Neural crest cell (in vitro differentiated cells): ENCODE measurements at places on chromosomes 5 and 9.

DNA sequence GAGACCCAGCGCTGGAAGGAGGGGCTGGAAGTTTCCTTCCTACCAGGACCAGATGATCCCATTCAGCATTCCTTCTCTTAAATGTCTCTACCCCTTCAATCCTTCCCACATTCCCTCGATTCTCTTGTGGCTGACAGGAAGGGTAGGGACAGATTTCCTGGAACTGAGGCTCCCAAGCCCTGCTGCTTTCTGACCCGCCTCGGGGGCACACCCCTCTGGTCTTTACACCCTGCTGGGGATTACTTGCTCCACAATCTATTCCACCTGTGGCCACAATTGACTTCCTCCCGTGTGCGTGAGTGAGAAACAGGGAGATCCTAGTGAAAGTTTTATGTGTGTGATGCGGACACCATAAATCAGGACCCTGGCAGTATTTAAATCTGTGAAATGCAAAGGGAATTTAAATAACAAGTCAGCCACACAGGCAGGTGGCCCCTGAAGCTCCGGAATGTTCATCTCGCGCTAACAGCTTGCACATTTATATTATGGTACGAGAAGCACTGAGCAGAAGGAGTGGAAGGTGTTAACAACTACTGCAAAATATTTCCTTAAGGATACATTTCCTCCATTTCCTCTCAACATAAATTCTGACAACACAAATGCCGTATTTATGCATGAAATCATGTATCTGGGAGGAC, 237.5 kb downstream of the SLIT3 start:
- DNase-seq, result no peak

GRCh38 chr9:126499005-126499910, 114.5 kb upstream of the LMX1B start:
- peak; percentile 54 for DNase-seq

- DNase-seq, result no peak
These were observed 45.3 kb downstream of the SMARCA2 start for GRCh38 chr9:2060424-2060823.

DNA sequence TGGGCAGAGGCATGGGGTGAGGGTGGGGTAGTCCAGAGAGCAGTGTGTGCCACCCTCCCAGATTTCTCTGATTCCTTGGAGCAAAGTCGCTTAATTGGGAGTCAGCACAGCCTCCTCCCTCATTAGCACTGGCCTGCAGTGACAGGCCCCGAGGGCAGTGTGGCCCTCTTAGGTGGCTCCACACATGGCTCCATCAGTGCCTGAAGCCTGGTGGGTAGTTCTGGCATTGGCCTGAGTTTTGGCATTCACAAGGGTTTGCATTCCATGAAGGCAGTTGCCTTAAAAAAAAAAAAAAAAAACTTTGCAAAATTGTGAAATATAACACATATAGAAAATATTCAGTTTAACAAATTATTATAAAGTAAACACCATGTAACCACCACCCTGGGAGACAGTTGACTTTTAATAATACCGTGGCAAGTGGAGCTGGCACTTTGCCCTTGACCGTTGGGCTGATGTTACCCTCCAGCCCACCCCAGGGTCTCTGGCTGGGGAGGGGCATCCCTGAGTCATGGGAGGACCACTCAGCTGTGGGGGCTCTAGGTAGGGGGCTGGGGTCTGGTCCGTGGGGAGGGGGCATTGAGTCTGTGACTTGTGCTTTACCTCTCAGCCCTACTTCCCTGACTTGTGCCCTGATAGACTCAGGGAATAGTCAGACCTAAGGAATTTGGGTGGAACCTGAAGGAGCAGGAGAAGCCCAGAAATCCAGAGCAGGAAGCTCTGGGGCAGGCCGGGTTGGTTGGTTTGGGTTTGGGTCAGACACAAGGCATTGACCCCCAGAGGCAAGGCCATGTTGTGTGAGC, 51.3 kb upstream of the PITX1 start:
- DNase-seq, result no peak

GRCh38 chr5:75496026-75496425, 15.4 kb downstream of the CERT1 start:
- DNase-seq, result no peak

GRCh38 chr5:1511048-1511447, 12.7 kb downstream of the LPCAT1 start:
- DNase-seq, result no peak

GRCh38 chr5:8577792-8578191, 708.8 kb downstream of the MTRR start:
- DNase-seq, result no peak

DNA sequence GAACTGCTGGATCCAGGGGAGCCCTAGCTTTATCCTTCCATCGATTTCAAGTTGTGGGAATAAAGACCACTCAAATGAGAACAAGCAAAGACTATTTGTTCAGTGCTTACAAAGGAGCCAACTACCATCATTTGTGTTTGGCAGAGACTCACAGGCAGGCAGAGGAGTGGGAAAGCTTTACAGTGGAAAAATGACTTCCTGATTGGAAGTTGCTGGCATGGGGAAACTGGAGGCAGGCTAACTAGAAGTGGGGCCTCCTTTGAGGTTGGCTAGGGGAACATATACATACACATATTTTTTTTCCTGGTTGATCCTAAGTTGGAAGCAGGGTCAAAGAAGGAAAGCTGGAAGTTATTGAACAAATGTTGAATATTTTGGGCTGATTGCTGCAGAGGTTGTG, 121.7 kb downstream of the ACTBL2 start:
- DNase-seq, result no peak

GRCh38 chr9:93319992-93320500, 131.4 kb upstream of the FAM120A start:
- no peak for DNase-seq

DNA sequence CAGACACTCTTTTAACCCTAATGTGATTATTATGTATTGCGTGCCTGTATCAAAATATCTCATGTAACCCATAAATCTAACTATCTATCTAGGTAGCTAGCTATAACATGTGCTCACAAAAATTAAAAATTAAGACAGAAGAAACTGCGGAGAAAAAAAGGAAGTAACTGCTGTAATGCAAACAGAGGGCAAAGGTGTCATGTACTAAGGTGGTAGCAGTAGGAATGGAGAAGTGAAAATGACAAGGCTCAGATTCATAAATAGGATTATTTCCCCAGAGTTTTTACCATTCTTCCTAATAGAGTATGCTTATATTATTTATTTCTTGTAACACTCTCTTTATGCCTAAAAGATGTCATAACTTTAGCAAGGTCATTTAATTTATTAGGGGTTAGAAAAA, 1527.5 kb upstream of the C9orf72 start:
- DNase-seq, result no peak

DNA sequence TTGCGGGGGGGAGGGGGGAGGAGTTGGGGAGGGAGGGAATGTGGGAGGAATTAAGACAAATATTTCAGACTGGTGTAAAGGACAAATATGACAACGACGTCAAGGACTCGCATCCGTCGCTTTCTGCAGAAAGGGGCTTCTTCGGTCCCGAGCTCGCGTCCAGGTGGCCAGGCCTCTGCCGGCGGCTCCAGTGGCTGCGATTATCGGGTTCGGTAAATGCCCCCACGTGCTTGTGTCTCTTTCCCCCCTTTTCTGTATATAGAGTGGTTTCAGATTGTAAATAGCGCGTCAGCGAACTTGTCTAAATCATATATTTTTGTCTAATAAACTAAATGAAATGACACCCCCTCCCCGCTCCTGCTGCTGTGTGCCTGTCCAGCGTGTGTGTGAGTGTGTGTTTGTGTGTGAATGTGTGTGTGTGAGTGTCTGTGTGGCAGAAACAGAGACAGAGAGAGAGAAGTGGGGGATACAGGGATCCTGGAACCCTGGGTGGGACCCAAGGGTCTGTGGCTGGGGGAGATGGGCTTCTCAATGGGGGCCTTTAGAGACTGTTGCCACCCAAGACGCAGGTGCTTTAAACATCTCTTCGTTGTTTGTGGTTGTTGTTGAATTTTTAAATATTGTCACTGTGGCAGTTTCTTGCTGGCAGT, 5.6 kb downstream of the IRX1 start:
- DNase-seq, result no peak

- DNase-seq, result no peak
These were observed 35.4 kb downstream of the SREK1 start for GRCh38 chr5:66179297-66180051.

- DNase-seq, result no peak
These were observed 25.2 kb downstream of the GFI1B start for GRCh38 chr9:133003671-133004090.

- no peak for DNase-seq
These were observed 68.5 kb downstream of the DROSHA start for GRCh38 chr5:31463351-31463750.

DNA sequence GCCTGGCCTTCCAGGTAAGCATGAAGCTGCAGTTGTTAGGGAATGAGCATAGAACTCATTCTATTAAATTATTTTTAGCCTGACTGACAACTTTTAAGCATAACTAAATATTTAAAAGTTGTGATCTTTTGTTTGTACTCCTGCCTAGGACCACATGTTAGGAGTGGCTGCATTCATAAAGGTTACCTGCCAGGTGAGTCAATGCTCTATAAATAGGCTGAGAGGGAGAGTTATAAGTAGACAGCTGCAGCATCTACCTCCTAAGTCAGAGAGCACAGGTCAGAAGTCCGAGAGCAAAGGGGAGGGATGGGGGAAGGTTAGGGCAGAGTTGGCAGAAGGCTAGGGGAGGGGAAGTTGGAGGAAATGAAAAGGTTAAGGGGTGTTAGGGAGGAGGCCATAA, 292.4 kb upstream of the TLE4 start:
- DNase-seq, result no peak

- no peak for DNase-seq
These were observed 946.7 kb downstream of the TLE4 start for GRCh38 chr9:80518441-80518840.

GRCh38 chr9:124279531-124280175, 21.9 kb downstream of the NEK6 start:
- no peak for DNase-seq

GRCh38 chr5:73233461-73234203, 60.6 kb downstream of the TMEM174 start:
- no peak for DNase-seq

DNA sequence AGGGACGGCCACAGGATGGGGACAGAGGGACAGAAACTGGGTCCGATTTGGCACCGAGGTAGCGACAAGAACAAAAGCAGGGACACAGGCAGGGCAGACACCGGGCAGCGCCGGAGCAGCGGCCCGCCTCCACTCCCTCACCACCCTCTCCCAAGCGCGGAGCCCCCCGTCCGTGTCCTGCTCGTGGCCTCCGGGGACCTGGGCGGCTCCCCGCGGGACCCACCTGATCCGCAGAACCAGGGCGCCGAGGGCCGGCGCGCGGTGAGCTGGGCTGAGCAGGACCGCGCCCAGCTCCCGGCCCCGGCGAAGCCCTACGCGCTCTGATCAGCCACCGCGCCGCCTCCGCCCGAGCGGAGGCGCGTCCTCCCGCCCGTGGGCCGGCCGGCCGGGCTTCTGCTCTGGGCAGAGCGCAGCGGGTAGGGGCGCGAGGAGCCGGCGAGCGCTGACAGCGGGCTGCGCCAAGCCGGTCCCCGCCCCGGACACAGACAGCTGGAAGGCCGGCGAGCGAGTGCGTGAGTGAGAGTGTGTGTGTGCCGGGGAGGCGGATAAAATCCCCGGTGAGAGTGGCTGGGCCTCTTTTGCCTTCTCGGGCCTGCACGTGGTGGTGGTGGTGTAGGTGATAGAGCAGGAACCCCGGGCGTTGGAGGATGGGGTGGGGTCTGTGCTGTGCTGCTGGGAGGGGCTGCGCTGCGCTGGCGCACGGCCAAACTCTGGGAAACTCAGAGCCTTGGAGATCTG, at the start of gene GGTA1:
Gene GGTA1, minus strand, starts transcription at position 418 of the 738 bp plus-strand sequence. CDS start 31,922 bp downstream, outside the sequence.
- peak; percentile 43 for DNase-seq

- DNase-seq, result no peak
These were observed 5.8 kb downstream of the ERGIC1 start for GRCh38 chr5:172839669-172840431.

DNA sequence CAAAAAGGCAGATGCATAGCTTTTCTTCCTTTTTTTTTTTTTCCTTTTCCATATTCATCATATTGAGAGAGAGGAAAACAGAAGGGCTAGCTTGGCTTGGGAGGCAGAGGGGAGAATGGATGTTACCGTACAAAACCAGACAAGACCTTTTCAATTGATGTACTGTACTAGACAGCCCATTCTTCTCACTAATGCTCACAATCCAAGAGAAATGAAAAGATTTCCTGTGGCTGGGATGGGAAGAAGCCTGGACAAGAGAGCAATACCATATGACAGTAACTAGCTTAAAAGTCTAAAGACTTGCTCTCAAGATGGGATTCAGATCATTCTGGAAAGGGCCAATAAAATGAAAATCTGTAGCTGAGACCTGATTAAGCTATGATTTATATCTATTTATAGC, 3.4 kb downstream of the CEMIP2 start:
- DNase-seq, result no peak

GRCh38 chr5:113663879-113664541, 150.5 kb downstream of the YTHDC2 start:
- peak; percentile 22 for DNase-seq

DNA sequence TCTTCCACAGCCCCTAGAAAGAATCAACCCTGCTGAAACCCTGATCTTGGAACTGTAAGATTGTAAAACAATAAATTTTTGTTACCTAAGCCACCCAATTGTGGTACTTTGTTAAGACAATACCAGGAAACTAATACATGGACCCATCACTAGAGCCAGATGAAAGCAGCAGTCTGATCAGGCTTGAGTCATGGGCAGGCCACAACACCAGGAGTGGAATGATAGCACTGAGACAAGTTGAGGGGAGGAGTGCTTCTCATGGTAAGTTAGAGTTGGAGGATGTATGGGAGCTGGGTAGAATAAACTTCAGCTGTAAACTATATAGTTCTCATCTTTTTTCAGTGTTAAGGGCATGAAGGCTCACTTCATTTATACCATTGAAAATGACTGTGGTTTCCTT, 164.4 kb upstream of the OR13F1 start:
- DNase-seq, result no peak

DNA sequence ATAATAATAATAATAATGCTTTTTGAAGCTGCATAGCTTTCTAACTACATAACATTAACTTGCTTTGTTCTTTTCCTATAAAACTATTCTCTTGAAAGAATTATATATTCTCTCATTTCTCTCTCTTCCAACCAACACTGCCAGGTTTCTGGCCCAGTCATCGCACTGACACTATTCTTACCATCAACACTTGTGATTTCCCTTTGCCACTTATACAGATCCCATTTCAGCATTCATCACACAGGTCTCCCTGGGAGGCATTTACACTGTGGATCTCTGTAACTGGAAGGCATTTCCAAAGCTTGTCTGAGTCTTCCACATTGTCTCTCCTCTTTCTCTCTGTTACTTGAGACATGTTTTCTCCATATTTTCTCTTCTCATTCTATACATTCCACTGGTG, 777.8 kb upstream of the ACO1 start:
- DNase-seq, result no peak

DNA sequence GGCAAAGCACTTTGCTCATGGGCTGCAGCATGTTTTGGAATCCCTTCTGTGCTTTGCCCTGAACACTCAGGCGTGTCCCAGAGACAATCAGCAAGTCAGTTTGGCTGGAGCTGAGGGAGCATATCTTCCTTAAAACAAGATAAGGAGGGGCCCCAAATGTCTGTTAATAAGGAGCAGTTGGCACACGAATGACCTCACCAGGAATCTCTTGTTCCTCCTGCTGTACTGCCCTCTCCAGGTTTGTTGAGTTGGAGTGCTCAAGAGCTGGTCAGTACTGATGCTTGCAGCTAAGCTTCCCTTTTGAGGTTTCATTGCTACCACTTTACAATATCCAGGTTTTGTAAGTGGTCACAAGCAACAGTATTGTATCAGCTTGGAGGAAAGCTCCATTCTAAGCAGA, 101.3 kb upstream of the EGFLAM start:
- no peak for DNase-seq

- no peak for DNase-seq
These were observed 277.3 kb downstream of the GLIS3 start for GRCh38 chr9:4022435-4023067.
